ENCODE measurements at places on chromosomes 6 and 20.

DNA sequence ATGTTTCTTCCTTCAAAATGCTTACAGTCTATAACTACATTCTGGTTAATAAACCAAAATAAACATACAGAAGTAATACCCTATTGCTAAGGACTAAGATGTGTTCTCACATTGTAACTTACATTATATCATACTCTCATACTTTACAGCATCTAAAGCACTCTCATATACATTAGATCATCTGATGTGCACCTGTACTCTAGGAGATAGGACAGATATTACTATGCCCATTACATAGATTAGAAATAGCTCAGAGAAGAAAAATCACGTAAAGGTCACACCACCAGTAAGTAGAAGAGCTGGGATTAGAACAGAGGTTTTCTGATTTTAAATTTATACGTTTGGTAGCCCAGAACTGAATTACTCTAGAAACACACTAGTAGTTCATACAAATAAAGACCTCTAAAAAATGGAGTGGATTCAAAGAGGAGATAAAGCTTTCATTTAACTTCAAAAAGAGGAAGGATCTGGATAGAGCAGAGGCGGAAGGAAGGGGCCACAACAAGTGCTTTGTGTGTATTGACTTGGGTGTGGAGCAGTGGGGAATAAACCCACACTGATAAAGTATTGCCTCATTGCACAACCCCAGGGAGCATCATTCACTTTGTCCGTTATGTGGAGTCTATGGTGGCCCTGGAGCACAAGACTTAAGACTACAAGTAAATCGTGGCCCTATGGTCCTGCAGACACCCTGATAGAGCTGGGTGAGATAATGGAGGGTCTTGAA is 30.9 kb downstream of the SLC2A12 start:
- no peak for DNase-seq

GRCh38 chr6:134314006-134314821 is 3.7 kb downstream of the SGK1 start:
- DNase-seq: no peak

DNA sequence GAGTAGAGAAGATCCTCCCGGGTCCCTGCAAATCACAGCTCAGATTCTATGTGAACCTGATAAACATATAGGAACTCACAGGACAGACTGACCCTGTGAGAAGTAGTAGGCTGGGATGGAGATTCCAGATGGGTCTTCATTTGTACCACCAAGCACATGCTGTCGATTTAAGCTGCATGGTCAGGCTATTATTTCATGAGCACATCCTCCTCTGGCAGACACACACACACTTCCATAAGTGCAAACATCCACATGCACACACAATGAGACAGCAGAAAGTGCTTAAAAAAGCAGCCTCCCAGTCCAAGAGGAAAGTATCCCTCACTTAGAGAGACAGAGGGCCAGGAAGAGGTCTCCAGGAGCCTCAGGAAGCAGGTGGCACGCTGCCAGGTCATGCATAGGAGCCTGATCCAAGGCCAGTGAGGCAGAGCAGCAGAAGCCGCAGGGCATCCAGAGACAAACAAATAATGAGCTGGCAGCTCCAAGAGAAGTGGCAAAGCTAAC is 131.8 kb downstream of the UNC5CL start:
- DNase-seq: no peak

DNA sequence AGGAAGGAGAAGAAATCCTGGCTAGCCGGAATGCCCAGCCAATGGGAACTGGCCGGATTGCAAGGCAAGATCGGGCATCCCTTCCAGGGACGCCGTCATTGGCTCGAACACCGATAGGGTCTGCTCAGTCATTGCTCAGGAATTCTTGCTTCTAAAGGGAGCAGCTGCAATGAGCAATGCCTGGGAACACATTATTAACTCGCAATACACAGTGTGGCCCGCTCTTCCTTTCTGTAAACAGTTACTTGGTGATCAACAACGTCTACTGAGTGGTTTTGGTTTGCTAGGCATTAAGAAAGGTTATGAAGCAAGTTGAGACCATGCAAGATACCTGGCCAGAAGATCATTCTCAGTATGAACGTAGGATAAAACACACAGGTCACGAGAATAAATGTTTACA is 165.4 kb upstream of the CITED2 start:
- no peak for DNase-seq

GRCh38 chr20:46009816-46010215 is 1.1 kb downstream of the MMP9 start:
- DNase-seq: no peak

GRCh38 chr20:63093966-63094766 is 87.4 kb upstream of the BHLHE23 start:
- DNase-seq: no peak

DNA sequence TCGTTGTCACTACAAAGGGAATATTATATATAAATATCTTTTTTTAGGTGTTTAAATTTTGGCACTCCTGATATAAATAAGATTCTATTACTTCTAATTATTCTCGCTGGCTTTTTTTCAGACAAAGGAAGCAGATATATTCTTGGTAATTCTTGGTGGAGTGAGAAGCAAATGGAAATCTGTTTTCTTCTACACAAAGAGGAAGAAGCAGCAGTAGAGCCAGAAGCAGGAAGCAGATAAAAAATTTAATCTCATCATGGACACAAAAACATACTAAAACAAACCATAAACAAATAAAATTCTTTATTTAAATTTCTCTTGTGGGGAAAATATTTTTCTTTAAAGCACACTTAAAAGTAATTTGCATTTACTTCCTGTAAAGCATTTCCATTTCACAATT is 3.7 kb upstream of the KIAA0319 start:
- DNase-seq: no peak

DNA sequence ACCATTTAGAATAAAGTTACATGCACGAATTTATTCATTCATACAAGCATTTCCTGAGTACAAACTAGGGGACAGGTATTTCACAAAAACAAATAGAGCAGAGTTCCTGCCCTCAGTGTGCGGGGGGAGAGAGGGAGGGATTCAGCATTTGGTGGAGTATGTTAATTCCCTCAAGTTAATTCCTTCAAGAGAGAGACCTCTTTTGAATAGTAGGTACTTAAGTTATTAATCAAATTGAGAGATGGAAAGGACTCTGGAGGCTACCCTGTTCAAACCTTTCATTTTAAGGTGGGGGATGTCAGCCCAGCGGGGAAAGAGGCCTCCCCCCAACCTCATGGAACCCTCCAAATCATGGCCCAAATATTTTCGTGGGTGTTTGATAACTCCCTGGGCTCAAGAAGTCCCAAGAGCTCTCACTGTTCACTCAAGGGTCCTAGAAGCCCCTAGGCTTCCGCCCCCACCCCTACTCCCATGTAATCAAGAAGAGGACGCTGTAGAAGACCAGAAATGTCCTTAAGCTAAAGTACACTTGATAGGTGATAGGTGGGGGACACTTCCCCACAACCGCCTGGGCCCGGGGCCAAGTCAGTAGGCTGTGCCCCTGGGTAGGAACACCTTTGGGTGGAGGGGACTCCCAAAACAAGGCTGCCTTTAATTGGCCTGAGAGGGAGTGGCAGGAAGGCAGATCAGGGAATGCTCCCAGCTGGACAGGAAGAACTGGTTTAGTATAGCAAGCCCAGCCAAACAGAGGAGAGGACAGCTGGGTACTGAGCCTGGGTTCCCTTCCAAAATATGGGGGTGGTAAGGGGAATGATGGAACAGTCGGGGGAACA is 2.9 kb downstream of the SDC4 start:
- no peak for DNase-seq

DNA sequence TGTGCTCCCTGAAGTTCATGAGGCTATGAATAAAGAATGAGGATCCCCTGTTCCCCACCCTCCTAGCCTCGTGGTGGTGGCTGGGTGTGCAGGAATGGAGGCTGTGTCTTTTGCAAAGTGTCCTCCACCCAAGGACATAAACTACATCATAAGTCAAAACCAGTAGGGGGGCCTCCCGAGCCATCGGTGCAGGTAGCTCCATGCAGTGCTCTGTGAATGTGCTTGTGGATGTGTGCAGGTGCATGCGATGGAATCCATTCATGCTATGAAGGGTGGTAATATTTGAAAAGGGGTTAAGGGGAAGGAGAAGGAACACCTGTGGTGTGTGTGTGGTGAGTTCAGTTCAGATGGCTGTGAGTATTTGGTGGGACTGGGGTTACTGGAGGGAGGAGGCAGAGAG is 197.3 kb downstream of the NRN1 start:
- DNase-seq: no peak
